CD4-positive, alpha-beta T cell treated with Interleukin-17A for 4 hours (primary cell): ENCODE measurements at places on chromosomes 7 and 10.
A peak's percentile ranks its signal among the peaks of the same experiment; 100 is the strongest.

GRCh38 chr7:99562832-99563231 is 4.4 kb downstream of the ZNF655 start:
- DNase-seq, result peak; percentile 53

DNA sequence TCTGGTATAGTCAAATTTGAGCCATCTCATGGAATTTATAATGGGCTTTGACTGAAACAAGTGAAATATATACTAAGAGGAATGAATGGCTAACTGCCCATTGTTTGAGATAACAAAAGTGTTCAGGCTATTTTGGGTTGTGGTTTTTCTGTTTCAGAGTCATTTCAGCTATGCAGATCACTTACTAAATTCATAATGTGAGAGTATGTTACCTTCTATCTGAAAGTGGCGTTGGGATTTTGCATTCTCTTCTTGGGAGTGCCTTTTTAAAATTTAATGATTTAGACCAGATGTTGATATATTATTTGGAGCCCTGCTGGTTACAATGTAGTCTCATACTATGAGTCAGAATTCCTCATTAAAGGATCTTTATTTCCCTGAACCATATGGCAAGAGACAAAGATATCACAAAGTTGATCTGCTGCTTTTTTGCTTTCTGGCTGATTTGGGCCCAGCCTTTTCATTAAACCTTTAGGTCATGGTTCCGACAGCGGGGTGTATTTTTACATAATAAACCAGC is 10.4 kb downstream of the VCL start:
- no peak for DNase-seq

DNA sequence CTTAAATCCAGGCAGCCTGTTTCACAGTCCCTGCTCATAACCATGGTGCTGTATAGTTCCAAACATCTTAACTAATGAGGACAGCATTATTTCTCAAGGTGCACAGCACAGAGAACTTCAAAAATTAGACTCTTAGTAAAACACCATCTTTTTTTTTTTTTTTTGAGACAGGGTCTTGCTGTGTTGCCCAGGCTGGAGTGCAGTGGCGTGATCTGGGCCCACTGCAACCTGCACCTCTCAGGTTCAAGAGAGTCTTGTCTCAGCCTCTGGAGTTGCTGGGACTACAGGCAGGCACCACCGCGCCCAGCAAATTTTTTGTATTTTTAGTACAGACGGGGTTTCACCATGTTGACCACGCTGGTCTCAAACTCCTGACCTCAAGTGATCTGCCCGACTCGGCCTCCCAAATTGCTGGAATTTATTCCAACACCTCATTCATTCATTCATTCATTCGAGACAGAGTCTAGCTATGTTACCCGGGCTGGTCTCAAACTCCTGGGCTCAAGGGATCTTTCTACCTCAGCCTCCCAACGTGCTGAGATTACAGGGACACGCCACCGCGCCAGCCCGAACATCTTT is 507 bp upstream of the TMEM254 start:
- DNase-seq, result no peak

- no peak for DNase-seq
Measured at GRCh38 chr7:93707249-93707648, 132.7 kb upstream of the CALCR start.

DNA sequence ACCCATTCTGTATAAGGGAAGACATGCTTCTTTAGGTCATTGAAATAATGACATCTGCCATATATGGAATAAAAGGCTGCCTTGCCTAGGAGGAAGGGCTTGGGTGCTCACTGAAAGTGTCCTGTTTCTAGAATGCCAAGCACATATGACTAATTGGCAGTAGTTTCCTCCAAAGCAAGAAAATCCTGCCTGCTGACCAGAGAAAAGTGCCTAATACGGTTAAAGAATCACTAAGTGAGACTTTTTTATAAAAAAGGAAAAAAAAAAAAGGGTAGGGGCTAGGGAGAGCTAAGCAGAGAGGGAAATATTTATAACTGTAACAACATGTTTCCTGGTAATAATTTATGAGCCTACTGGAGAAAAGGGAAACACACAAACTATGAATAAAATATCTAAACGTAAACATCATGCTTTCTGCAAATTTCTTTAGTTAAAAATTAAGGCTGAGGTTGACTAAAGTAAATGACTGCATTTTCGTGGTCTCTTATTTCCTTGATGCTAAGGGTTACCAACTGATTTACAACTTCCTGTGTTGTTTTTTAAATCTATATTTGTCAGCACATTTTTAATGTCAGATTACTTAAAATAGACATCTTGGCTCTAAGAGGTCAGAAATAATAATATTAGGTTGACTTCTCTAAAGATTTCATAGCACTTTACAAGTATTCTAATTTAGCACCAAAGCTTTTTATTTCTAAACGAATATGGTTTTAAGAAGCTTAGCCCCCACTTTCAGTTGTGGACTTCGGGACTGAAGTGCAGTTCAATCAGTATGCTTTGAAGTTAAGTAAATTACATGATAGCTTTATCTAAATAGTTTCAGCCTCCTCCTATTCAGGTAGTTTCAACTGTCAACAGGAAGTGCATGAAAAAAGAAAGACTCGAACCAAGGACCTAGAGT is 89.6 kb downstream of the CABCOCO1 start:
- no peak for DNase-seq

- DNase-seq, result no peak
Measured at GRCh38 chr10:75611172-75611992, 180.0 kb downstream of the LRMDA start.

DNA sequence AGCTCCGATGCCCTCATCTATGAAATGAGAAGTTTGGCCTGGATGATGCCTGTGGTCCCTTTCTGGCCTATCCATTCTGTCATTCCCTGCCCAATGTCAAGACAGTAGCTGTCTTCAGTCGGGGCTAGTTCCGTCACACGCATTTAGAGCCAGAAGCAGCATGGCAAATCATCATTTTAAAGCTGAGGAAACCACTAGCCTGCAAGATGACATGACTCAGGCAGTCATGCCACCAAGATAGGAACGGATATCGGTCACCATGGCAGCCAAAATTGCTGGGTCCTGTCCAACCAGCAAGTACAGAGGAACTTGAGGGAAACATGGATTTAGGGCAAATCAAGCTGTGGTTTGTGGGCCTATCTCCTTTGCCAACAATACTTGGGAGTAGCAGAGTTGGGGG is 64.5 kb upstream of the MRLN start:
- DNase-seq, result no peak

- DNase-seq, result no peak
Measured at GRCh38 chr7:41063116-41063515, 639.8 kb downstream of the INHBA start.

- DNase-seq, result no peak
Measured at GRCh38 chr10:71077143-71077581, 135.2 kb upstream of the UNC5B start.

GRCh38 chr10:131398166-131398565 is 86.6 kb upstream of the TCERG1L start:
- DNase-seq, result no peak

DNA sequence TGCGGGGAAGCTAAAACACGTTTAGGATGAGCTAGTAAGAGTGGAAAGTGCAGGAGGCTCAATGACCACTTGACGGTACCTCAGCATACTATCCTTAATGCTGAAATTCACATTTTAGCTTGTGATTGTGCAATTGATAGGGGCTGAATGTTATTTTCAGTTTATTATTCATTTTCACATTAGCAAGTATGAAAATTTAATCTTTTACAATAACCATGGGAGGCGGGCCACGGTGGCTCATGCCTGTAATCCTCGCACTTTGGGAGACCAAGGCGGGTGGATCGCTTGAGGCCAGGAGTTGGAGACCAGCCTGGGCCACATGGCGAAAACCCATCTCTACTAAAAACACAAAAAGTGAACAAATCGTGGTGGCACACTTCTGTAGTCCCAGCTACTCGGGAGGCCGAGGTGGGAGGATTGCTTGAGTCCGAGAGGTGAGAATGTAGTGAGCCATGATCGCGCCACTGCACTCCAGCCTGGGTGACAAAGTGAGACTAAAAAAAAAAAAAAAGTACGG is 22.0 kb upstream of the ANLN start:
- no peak for DNase-seq

GRCh38 chr7:95955748-95956147 is 183.4 kb downstream of the DYNC1I1 start:
- DNase-seq, result no peak

- DNase-seq, result no peak
Measured at GRCh38 chr7:70340236-70340635, 742.0 kb downstream of the AUTS2 start.

DNA sequence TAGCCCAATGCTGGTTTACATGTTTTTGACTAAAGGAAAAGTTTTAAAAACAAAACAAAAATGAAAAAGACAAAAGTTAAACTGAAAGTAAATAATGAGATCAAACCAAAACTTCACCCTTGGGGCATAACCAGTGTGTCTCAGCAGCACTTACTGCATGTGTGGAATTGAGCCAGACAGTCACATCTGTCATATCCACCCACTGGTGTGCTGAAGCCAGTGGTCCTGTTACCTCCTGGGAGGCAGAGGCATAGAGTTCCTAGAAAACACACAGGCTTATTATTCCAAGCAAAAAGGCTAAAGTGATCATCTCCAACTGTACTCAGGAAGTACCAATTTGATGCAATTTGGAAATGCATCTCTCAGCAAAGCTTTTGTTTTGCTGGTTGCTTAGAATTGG is 40.4 kb downstream of the ASAH2 start:
- no peak for DNase-seq

DNA sequence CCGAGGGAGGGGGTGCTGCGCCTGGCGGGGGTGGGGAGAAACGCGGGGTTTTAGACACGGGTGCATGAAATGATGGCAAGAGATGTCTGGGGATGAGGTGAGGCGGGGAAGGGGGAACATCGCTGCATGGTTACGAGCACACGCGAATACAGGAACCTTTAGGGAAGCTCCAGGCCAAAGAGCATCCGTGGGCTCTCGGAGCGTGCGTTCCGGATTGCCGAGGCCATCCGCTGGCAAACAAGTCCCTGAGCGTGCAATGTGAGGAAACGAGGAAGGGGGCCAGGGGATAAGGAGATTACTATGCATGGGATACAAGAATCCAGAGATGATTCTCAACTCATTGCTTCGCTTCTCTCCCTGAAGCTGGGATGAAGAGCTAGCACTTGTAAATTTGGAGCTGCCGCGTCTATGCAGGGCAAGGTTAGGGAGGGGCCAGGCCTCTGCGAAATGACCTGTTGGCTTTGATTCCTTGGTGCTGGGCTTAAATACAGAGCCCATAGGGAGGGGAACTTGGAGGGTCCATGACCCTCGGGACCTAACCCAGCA is 520 bp upstream of the WNT2 start:
- no peak for DNase-seq

- peak; percentile 74 for DNase-seq
Measured at GRCh38 chr7:100632951-100633717, 8.2 kb downstream of the TFR2 start.

DNA sequence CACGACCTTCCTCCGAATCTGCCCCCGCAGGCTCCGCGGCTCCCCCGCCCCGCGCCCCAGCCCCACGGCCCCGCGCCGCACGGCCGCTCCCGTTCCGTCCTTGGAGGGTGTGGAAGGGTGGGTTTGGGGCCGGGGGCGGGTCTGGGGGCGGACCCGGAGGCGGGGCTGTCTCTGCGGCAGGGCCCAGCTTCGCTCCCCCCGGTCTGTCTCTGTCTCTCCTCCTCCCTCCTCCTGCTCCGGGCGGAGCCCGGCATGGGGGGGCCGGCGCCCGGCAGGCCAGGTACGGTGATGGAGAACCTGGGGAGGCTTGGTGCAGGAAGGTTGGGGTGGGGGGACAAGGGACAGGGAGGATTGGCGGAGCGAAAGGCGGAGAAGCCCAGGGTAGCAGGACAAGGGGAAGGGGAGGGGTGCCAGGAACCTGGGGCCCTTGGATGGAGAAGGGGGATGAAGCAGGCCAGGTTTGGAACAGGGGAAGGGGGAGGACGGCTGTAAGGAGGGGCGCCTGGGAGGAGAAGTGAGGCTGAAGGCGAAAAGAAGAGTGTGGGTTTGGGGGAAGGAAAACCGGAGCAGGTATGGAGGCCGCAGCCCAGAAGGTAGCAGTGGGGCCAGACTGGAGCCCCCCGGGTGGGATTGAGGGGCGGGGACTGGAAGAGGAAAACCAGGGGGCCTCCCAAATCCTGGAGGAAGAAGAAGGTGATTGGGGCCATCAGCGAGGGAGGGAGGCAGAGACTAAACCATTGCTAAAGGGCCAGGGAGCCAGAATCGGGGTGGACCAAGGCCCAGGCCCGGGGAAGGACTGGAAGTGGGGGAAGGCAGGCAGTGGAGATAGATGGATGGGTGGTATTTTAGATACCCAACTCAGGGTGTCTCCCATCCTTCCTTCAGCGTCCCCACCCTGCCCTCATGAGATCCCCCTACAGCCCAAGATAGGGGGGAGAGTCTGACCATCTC is at the start of gene NYAP1:
TSS of gene NYAP1 (plus strand) at position 206 of the 951 bp plus-strand sequence. CDS start 1,385 bp downstream, outside the sequence.
- peak; percentile 90 for DNase-seq

- DNase-seq, result no peak
Measured at GRCh38 chr10:20768843-20769242, 128.3 kb downstream of the NEBL start.

- DNase-seq, result no peak
Measured at GRCh38 chr7:112082306-112082705, 123.9 kb downstream of the DOCK4 start.

- no peak for DNase-seq
Measured at GRCh38 chr10:84097787-84098353, 41.4 kb upstream of the GHITM start.

GRCh38 chr7:99373091-99374066 is 1.2 kb upstream of the ARPC1B start:
- no peak for DNase-seq

- DNase-seq, result no peak
Measured at GRCh38 chr10:96614515-96614914, 27.7 kb upstream of the TM9SF3 start.

DNA sequence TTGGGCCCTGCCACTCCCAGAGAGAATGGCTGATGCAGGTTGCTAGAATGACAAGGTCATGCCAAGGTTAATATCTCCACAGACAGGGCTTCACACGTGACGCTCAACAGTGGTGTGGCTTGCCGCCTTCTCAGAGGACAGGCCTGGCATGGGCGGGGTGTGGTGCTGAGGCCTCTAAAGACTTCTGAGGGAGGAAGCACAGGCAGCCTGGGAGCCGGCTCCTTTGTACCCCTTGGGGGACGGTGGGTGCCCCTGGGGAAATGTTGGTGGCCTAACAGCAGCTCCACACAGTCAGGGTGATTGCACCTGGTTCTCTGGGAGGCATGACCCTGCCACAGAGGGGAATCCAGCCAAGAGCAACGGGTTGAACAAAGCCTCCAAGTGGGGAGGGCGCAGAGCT is 115.1 kb downstream of the PKD1L1 start:
- no peak for DNase-seq

DNA sequence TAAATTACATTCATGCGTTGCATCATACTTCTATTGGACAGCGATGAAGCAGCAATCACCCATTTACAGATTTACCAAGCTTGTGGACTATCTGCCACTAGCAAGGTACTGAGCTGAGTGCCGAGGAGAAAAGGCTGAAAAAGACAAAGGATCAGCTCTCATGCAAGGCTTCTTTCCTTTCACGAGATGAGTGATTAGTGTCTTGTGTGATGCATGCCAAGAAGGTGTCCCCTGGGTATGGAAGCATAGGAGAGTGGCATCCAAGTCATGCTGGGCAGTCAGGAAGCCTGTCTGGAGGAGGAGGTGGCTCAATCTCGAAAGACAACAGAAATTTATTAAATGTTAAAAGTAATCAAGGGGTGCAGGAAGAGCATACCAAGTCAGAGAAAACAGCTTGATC is 40.9 kb downstream of the ACSM6 start:
- no peak for DNase-seq

GRCh38 chr7:20220921-20221547 is 3.9 kb upstream of the MACC1 start:
- no peak for DNase-seq

- no peak for DNase-seq
Measured at GRCh38 chr10:63583397-63583796, 62.2 kb downstream of the REEP3 start.

- DNase-seq, result no peak
Measured at GRCh38 chr10:131077724-131078123, 233.8 kb downstream of the TCERG1L start.

- no peak for DNase-seq
Measured at GRCh38 chr10:125961743-125962142, 65.4 kb downstream of the FANK1 start.
